Spinal cord (tissue), 10 donors: ENCODE measurements at places on chromosomes 5 and 9.
A peak's percentile ranks its signal among the peaks of the same experiment; 100 is the strongest.

DNA sequence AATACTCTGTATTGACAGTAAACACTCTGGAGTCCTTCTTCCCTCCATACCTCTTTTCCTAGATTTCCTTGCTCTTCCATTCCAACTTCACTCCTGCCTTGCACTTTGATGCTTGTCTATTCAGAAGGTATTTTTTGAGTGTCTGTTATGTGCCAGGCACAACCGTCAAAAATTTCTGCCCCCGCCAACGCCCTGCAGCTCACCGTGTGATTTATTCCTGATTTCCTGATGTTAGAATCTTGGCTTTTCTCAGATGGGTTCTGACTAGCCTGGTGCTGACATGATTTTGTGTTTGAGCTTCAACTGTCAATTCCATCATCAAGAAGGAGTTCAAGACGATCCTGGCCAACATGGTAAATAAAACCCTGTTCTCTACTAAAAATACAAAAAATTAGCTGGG, 297.5 kb downstream of the AGTPBP1 start:
- DNase-seq = no peak

GRCh38 chr5:3103262-3103811, 351.9 kb upstream of the IRX2 start:
- DNase-seq = peak; percentile 90

- peak; percentile 40 for DNase-seq
Observed at GRCh38 chr9:123642291-123643278, 286.6 kb downstream of the CRB2 start.

DNA sequence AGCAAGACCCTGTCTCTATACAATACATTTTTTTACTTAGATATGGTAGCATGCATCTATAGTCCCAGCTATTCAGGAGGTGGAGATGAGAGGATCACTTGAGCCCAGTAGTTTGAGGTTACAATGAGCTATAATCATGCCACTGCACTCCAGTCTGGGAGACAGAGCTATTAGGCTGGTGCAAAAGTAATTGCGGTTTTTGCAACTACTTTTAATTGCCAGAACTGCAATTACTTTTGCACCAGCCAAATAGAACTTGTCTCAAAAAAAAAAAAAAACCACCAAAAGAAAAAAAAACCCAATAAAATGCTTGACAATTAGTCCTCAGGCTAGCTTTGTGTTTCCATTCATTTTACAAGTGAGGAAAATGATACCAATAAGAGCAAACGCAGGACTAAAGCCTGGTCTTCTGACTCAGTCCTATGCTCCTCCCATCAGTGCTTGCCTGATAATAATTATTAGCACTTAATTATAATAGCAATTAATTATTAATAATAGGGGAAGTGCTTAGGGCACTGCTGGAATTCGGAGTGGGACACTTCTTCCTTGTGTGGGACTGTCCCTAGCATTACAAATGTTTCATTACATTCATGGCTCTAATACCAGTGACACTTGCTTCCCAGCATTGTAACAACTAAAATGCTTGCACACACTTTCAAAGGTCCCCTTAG, 73.1 kb upstream of the TAF1L start:
- no peak for DNase-seq

GRCh38 chr5:57360871-57361270, 121.7 kb downstream of the ACTBL2 start:
- no peak for DNase-seq

DNA sequence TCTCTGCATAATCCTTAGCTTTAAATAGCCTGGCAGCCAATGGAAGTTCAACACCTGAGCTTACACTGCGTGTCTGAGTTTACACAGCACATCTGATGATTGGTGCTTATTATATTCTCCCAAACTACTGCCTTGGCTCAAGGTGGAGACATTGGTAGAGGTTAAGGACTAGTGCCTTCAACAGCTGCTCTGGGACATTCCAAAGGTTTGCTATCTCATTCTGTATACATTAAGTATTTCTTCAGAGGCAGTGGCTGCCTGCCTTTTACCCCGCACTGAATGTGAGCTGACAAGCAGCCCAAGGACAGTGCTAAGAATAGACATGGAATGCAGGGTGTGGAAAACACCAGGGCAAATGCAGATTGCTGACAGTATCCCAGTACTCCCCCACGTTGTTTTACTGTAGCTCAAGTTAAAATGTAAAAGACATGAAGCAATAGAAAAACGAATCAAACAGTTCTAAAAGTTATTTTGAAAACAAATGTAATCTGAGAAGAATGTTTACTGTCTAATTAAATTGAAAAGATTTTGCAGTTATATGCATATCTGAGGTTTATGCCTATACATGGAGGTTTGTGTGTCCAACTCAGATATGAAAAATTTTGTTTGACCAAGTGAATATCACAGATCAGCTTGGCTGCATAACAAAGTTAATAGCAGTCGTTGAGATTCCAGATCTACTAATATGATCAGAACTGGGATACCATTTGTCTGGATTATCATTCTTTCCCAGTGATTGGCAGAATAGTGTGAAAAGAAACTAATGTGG, 1.8 kb downstream of the HSPB3 start:
- DNase-seq = peak; percentile 16

DNA sequence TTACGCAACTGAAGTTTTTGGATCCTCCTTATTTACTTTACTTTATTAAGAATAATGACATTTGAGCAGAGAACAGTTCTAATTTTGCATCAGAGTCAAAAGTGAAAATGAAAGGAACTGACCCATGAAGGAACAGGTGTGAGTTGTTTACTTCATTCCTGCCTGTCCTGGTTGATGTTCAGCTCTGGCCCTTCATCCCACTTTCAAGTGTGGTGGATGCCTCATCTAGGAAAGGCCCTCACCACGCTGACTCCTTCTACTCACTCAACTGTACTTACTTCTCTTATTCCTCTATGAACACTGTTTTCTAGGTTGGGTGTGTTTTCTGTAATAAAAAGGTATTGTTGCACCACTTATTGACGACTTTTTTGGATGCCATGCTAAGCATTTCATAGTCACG, 61.8 kb upstream of the PLEKHG4B start:
- DNase-seq = no peak

DNA sequence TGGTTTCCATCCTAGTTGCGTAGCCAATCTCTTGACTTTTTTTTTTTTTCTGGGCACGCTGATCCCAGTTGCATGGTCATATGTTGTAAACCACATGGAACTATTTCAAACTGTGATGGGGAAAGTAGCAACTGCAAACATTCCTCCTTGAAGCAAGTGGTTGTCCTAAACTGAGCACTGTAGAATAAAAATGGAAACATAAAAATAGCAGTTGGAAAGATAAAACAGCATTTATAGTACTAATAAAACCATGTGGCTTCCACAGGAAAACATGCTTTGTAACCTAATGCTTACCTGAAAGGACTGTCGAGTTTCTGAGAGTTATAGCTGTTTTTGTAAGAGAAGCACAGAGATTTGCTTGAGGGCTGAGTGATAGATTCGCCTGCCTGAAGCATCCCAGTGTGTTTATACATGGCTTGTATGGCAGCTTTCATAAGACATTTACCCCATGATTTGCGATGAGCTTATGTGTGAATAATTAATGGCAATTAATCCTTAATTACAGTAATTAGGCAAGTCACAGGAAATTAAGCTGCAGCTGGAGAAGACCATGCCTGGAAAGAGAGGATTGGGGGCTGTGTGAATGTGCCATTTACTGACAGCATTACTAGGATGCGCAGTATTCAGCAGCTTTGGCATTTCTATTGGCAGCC, 136.5 kb downstream of the PBX3 start:
- DNase-seq = no peak

DNA sequence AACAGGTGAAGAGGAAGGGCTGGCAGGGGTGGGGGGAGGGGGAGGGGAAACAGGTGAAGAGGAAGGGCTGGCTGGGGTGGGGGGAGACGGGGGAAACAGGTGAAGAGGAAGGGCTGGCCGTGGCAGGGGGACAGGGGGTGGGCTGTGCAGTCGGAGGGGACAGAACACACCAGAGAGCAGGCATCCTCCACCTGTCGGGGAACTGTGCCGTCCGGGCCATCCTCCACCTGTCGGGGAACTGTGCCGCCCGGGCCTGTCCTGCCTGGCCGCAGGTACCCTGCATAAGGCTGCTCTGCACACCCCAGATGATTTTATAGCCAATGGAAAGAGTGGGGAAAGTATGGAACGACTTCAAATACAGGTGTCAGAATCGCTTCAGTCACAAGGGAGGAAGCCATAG, 32.5 kb upstream of the PPP1R26 start:
- DNase-seq = no peak

DNA sequence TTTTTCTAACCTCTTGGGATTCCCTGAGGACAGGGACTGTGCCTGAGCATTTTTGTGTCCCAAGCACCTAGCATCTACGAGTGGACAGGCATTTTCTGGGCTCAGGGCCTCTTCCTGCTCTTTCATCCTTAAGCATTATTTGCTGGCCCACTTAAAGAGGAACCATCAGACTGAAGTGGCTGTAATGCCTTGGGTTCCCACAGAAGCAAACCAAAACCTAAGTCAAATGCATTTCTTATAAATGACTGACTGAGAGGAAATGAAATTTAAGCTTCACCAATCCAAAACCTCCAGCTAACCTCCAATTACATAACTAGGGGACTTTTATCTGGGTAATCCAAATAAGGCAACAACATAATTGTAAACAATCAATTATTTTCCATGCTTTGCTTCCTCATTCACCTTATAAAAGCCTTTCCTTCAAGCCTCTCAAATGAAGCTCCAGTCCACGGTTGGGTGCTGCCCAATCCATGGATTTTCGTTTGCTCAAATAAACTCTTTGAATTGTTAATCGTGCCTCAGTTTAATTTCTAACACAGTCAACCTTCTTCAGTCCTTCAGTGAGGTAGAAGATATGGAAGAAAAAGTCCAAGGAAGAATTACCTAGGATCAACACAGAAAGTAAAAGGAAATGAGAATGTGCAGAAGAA, 25.3 kb upstream of the SLC31A2 start:
- DNase-seq = no peak

- DNase-seq = no peak
Observed at GRCh38 chr9:34555500-34555899, 32.7 kb upstream of the ENHO start.

GRCh38 chr5:13658761-13659160, 285.7 kb downstream of the DNAH5 start:
- no peak for DNase-seq
